ENCODE measurements at places on chromosomes 11 and 22.

GRCh38 chr22:19784384-19785175, 24.0 kb downstream of the TBX1 start:
- DNase-seq: no peak

- DNase-seq: no peak
Observed at GRCh38 chr22:42430528-42431125, 1.6 kb downstream of the NFAM1 start.

DNA sequence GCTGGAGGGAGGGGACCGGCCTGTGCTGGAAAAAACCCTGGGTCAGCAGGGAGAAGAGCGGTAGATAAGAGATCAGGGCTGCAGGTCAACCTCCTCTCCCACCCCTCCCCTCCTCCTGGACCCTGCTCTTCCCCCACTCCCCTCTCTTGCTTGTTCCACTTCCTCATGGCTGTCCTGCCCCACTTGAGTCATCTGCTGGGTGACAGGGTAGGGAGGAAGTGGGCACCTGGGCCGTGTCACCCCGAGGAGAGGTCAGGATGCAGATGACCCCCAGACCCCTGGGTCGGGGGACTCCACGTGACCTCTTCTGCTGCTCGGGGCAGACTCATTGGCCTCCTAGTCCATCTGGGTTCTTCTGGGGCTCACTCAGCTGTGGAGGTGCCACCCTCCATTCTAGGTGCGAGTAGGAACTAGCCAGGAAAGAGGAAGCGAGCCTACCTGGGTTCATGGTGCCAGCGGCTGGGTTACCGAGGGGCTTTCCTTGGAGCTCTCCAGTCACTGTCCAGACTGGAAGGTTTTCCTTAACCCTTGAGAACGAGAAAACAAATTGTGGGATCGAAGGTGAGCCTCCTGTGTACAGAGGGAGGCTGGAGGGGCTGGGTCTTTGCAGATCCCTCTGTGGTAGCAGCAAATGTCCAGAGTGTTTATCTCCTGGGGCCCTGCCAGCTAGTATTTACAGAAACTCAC, 6.5 kb downstream of the APOL2 start:
- no peak for DNase-seq

DNA sequence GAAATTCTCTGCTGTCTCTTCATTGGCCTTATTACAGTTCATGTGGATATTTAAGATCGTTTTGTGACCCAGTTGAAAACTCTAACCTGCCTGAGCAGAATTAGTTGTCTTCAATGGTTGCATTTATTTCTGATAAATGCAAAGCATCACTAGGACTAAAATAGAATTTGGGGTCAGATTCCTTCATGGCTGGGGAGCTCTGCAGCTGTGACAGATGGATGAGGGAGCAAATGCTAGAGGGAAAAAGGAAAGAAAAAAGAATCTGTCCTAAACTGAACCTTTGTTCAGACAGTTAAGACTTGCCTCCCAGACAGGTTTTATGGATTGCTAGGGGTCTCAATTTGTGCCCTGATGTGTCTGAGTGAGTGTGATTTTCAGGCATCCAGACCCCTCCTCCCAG, 113.0 kb downstream of the SYT9 start:
- DNase-seq: no peak
